ENCODE measurements at places on chromosomes 4 and X. TPM values are rescaled to one million over a fixed set of nuclear protein-coding genes. Genes with fewer than 3 reads are reported as not detected.

The PPP1R2C gene
- not detected for polyA plus RNA-seq

The SLC10A7 gene
- 6.0 TPM for polyA plus RNA-seq

The LPAR4 gene
- polyA plus RNA-seq: 0.25 TPM

The PTPN13 gene
- polyA plus RNA-seq: 10.2 TPM

The CXorf65 gene
- polyA plus RNA-seq: not detected

The TMEM156 gene
- 0.05 TPM for polyA plus RNA-seq

The SPANXA1 gene
- not detected for polyA plus RNA-seq

The XK gene
- 1.0 TPM for polyA plus RNA-seq

The ODAM gene
- polyA plus RNA-seq: not detected

The CITED1 gene
- 0.46 TPM for polyA plus RNA-seq

The RAB41 gene
- not detected for polyA plus RNA-seq

The SLC16A2 gene
- 1.6 TPM for polyA plus RNA-seq

DNA sequence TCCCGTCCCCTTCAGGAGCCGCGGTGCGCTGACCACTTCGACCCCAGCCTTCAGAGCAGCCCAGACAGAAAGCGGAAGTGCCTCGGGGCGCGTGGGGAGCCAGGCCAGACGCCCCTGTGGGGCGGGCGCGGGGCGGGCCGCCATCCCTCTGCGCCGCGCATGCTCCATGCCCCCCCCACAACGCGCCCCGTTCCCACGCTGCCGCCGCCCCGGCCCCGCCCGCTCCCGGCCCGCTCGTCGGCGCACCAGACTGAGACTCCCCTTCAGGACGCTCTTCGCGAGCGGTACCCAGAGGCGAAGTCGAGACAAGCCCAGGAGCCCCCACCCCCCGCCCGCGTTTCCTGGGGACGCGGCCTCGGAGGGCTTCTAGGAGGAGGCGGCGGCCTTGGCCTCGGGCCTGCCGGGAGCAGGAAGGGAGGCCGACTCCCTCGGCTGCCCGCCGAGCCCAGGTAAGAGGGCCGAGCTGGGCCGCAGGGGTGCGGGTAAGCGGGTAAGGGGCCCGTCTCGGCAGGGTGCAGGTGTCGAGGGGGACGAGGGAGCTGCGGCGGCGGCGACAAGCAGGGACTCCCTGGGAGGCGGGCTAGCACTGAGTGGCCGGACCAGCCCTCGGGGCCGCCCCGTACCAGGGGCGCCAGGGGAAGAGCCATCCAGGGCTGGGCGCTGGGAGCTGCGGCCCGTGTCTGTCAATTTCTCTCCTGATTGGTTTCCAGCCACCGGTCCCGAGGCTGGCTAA, at the start of gene ZFP92:
Gene ZFP92 (plus strand): TSS at position 218 of the 733 bp plus-strand sequence. CDS start 6,851 bp downstream, outside the sequence.
- no peaks in the 10 kb centered on the region for H3K4me1 ChIP-seq
- no peak within 1 kb of the TSS for H3K27ac ChIP-seq
- no peaks in the 10 kb centered on the region for H3K36me3 ChIP-seq
- no peaks in the 10 kb centered on the region for H3K27me3 ChIP-seq

- H3K4me3 ChIP-seq: no peak overlapping the region
- no peak for DNase-seq
- no peak overlapping the region for H3K27ac ChIP-seq
- no peaks in the 10 kb centered on the region for H3K4me1 ChIP-seq
- H3K36me3 ChIP-seq: no peaks in the 10 kb centered on the region
Observed at GRCh38 chr4:90027565-90027964, 99.6 kb upstream of the CCSER1 start.

DNA sequence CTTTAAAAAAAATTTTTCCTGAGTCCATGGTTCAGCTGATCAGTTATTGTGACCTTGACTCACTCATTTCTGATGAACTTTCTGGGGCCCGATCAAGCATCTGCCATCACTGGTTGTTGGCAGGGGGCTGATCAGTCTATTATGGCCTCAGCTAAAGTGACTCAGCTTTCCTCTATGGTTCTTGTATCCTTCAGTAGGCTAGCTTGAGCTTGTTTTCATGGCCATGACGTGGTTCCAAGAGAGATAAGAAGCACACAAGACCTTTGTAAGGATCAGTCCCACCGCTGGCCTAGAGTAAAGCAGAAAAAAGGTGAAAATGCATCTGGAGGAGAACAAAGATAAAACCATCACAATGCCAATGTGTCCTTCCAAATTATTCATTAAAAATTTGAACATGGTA, 29.8 kb upstream of the EPGN start:
- H3K4me3 ChIP-seq: no peak overlapping the region
- H3K36me3 ChIP-seq: no peaks in the 10 kb centered on the region
- no peak overlapping the region for H3K27ac ChIP-seq
- no peaks in the 10 kb centered on the region for H3K27me3 ChIP-seq
- no peak for DNase-seq

DNA sequence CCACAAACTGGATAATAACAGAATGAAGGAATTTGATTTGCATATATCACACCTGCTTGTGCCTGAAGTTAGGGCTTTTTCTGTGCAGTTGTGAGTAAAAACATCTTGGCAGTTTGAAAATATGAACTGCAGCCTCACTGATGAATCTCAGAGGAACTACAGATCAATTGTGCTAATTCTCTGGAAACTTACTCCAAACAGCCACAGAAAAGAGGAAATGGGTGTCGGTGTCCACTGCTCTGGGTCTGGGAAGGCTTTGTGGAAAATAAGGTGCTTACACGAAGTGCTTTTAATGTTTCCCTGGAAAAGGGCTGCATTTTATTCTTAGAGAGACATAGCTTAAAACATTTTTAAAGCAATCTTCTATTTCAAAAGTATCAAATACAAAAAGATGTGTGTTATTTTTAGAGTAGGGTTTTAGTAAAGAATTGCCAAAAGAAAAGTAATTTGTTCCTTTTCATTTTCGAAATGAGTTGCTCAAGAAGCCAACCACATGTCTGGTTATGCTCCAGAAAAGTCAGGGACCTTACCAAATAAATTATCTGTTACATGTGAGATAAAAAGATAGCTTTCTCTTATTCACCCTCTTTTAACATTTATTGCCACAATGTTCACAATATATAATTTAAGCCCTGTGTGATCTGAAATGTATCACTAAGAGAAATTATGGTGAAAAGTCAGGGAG, 240.1 kb downstream of the FRAS1 start:
- H3K4me1 ChIP-seq: no peaks in the 10 kb centered on the region
- DNase-seq: no peak
- no peaks in the 10 kb centered on the region for H3K27me3 ChIP-seq
- H3K36me3 ChIP-seq: no peaks in the 10 kb centered on the region

DNA sequence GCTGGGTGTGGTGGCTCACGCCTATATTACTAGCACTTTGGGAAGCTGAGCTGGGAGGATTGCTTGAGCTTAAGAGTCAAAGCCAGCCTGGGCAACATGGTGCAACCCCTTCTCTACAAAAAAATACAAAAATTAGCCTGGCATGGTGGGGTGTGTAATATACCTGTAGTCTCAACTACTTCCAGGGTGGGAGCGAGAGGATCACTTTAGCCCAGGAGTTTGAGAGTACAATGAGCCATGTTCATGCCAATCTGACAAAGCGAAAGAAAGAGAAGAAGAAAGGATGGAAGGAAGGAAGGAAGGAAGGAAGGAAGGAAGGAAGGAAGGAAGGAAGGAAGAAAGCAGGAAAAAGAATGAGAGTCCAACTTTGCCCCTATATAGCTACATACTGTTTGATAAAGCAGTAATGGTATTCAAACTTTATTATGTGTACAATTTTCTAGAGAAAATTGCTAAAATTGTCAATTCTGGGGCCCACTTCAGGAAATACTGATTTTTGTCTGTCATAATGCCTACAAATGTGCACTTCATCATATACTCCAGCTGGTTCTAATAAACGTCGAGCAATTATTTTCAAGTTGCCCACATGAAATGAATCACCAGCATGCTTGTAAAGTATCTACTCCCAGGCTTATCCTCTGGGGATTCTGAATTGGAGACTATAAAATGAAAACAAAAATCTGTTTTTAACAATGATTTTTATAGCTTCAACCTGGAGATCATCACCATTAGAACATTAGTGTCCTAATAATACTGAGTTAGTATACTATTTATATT, 132.3 kb downstream of the NDST4 start:
- H3K27me3 ChIP-seq: no peaks in the 10 kb centered on the region
- no peaks in the 10 kb centered on the region for H3K36me3 ChIP-seq
- no peak for DNase-seq
- no peak overlapping the region for H3K27ac ChIP-seq
- no peak overlapping the region for H3K4me3 ChIP-seq

DNA sequence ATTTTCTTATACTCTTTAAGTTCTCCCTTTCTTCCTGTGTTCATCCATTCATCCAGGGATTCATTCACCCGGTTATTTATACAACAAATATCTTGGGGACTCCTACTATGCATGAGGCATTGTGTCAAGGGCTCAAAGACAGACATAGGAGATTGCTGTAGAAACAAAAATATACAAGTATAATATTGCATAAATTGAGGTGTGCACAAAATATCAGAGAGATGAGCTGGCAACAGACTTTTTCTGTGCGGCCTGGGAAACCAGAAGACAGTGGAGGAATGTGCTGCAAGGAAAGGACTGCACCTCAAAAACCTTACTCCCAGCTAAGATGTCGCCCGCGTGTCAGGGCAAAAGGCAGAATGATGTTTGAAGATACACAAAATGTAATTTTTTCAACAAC, 9.6 kb downstream of the OTOP1 start:
- no peak overlapping the region for H3K27ac ChIP-seq
- no peaks in the 10 kb centered on the region for H3K4me1 ChIP-seq
- H3K27me3 ChIP-seq: no peaks in the 10 kb centered on the region
- H3K36me3 ChIP-seq: no peaks in the 10 kb centered on the region
- no peak for DNase-seq
- no peak overlapping the region for H3K4me3 ChIP-seq

- H3K36me3 ChIP-seq: no peaks in the 10 kb centered on the region
- no peak overlapping the region for H3K27ac ChIP-seq
- no peaks in the 10 kb centered on the region for H3K27me3 ChIP-seq
Observed at GRCh38 chrX:20253232-20253543, 13.5 kb downstream of the RPS6KA3 start.

- H3K27ac ChIP-seq: no peak overlapping the region
- DNase-seq: no peak
- no peaks in the 10 kb centered on the region for H3K27me3 ChIP-seq
- H3K4me1 ChIP-seq: no peaks in the 10 kb centered on the region
Observed at GRCh38 chr4:30642567-30642966, 77.6 kb upstream of the PCDH7 start.

GRCh38 chr4:37095925-37096324, 148.6 kb upstream of the NWD2 start:
- H3K27ac ChIP-seq: no peak overlapping the region
- H3K36me3 ChIP-seq: no peaks in the 10 kb centered on the region
- no peaks in the 10 kb centered on the region for H3K27me3 ChIP-seq
- no peak overlapping the region for H3K4me3 ChIP-seq
- no peak for DNase-seq
- H3K4me1 ChIP-seq: no peaks in the 10 kb centered on the region

GRCh38 chr4:118732591-118733330, 47.6 kb downstream of the METTL14 start:
- peaks cover 4% of the 10 kb centered on the region for H3K36me3 ChIP-seq
- no peak overlapping the region for H3K4me3 ChIP-seq
- no peak overlapping the region for H3K27ac ChIP-seq
- no peak for DNase-seq
- H3K4me1 ChIP-seq: no peaks in the 10 kb centered on the region

- H3K27ac ChIP-seq: no peak overlapping the region
- no peaks in the 10 kb centered on the region for H3K36me3 ChIP-seq
- peak; percentile 55 for DNase-seq
- H3K4me3 ChIP-seq: no peak overlapping the region
Observed at GRCh38 chr4:40525752-40526598, 103.7 kb downstream of the RBM47 start.

GRCh38 chr4:113335746-113336145, 286.3 kb downstream of the ANK2 start:
- no peaks in the 10 kb centered on the region for H3K27me3 ChIP-seq
- no peaks in the 10 kb centered on the region for H3K4me1 ChIP-seq
- no peak overlapping the region for H3K27ac ChIP-seq
- peaks cover 3% of the 10 kb centered on the region for H3K36me3 ChIP-seq
- no peak for DNase-seq

DNA sequence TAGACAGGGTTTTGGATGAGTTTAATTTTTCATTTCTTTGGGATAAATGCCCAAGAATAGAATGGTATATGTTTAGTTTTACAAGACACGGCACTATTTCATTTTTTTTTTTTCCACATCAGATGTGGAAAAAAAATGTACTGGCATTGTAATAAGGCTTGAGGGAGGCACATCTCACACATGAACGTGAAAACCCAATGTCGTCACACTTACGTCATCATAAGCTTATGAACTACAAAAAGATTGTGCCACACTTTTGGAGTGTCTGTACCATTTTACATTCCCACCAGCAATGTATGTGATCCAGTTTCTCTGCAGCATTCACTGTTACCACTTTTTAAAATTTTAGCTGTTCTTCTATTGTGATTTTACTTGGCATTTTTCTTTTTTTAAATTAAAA, 74.2 kb downstream of the TAF1 start:
- DNase-seq: no peak
- H3K36me3 ChIP-seq: no peaks in the 10 kb centered on the region
- H3K27ac ChIP-seq: no peak overlapping the region
- H3K4me1 ChIP-seq: no peaks in the 10 kb centered on the region
- H3K4me3 ChIP-seq: no peak overlapping the region

- H3K4me1 ChIP-seq: peaks cover 3% of the 10 kb centered on the region
- H3K27ac ChIP-seq: no peak overlapping the region
- H3K4me3 ChIP-seq: no peak overlapping the region
- DNase-seq: no peak
Observed at GRCh38 chrX:155745792-155746191, 133.0 kb upstream of the TMLHE start.

DNA sequence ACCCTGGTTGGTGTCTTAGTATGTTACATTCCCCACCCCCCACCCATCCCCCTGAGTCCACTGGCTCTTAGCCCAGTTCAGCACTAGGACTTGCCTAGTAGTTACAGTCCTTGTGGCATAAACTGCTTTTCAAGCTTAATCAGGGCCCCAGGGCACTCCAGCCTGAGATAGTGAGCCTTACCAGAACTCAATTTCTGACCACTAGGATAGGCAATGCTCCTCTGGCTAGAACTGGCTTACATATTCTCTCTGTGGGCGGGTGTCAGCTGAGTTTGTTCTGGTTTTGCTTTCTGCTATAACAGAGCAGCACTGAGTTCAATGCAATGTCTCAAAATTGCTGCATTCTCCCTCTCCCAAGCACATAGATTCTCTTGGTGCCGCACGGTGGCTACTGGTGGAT, 391.4 kb upstream of the DIPK2B start:
- DNase-seq: no peak
- no peaks in the 10 kb centered on the region for H3K4me1 ChIP-seq
- no peak overlapping the region for H3K4me3 ChIP-seq
- no peaks in the 10 kb centered on the region for H3K27me3 ChIP-seq

DNA sequence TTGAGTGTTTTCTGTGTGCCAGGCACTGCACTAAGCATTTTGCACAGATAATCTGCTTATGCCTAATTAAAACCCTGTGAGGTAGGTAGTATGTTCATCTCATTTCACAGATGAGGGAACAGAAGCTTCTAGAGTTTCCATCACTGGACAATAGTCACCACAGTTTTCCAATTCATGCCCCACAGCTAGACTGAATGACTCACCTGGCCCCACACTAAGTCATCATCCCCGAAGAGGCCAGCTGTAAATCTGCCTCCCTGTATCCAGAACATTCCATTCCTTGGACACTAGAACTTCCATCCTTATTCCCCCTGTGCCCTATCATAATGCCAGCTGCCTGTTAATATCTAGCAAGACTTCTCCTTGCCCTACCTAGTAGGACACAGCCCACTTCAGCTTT, 40.9 kb upstream of the NYX start:
- H3K36me3 ChIP-seq: no peaks in the 10 kb centered on the region
- H3K27me3 ChIP-seq: no peaks in the 10 kb centered on the region
- DNase-seq: no peak
- H3K27ac ChIP-seq: no peak overlapping the region
- no peaks in the 10 kb centered on the region for H3K4me1 ChIP-seq
